ENCODE measurements at places on chromosomes 5 and 9.
A peak's percentile ranks its signal among the peaks of the same experiment; 100 is the strongest.

DNA sequence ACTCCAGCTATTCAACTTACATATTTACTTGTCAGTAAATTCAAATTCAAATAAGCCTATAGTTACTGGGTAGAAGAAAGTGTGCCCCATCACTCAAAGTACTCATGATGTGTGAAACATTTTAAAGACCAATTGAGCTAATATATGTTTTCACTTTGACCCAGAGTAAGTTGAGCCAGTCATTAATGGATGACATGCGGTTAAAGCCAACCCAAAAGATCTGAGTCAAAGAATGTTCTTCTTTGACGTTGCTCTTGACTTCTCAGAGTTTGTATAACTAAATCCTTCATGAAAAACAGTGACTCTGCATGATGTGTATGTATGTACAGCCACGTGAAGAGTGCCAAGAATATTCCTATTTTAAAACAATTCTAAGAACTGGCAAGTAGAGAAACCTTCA lies 237.4 kb downstream of the NR2F1-AS1 start:
- no peak for DNase-seq

DNA sequence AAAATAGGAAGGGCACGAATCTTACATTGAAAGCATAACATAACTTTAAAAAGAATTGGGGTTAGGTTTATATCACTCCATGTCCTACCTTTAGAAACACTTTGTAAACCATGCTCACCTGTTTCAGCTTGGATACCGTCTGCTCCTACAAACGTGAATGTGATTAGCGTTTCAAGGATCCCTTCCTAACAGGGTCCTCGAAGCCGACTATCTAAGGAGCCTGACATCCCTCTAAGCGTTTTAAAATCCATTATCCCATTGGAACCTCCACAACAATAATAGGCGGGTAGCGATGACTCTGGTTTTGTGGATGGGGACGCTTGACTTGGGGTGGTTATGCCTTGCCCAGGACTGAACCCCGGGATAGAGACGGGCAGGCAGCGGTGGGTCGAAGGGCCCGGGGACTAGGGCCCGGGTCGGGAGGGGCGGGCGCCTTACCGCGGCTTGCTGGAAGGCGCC lies 937 bp downstream of the SVEP1 start:
- no peak for DNase-seq

GRCh38 chr5:1824903-1825841 lies 24.0 kb downstream of the NDUFS6 start:
- no peak for DNase-seq

GRCh38 chr9:94528886-94529285 lies 26.0 kb upstream of the PCAT7 start:
- no peak for DNase-seq

DNA sequence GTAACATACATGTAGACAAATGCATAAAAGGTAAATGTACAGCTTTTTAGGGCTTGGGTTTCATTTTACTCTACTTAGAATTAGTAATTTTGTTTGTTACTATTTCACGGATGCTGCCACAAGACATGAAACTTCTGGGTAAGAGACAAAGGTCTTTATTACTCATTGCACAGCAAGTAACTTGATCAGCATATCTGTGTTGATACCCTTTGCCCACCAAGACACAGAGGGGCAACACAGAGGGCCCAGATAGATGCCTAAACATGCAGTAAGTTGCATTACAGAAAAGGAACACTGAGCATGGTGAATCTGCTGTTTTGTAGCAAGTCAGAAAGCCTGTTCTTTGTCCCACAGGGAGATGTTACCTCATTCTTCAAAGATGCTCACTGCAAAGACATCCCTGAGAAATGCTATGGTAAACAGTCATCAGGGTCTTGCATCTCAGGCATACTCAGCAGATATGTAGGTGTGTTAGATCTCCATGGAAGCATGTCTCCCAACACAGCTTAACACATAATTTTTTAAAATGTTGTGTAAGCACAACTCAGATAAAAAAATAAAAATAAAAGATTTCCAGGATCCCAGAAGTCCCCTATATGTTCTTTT lies 10.3 kb downstream of the ITGA2 start:
- no peak for DNase-seq

GRCh38 chr5:150989695-150990094 lies 30.7 kb upstream of the GPX3 start:
- peak; percentile 14 for DNase-seq

- no peak for DNase-seq
Measured at GRCh38 chr9:126857261-126857960, 3.0 kb upstream of the ZBTB34 start.

DNA sequence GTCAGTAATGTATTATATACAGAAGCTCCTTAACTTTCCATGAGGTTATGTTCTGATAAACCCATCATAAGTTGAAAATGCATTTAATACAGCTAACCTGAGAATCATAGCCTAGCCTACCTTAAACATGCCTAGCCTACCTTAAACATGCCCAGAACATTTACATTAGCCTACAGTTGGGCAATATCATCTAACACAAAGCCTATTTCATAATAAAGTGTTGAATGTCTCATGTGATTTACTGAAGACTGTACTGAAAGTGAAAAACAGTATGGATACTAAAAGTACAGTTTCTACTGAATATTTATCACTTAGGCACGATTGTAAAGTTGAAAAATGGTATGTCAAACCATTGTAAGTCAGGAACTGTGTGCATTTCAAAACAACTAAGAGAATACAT lies 1.6 kb downstream of the GM2A start:
- no peak for DNase-seq

GRCh38 chr9:129262261-129262660 lies 84.2 kb upstream of the IER5L start:
- DNase-seq = no peak

GRCh38 chr9:123421186-123421585 lies 65.2 kb downstream of the CRB2 start:
- DNase-seq = no peak

DNA sequence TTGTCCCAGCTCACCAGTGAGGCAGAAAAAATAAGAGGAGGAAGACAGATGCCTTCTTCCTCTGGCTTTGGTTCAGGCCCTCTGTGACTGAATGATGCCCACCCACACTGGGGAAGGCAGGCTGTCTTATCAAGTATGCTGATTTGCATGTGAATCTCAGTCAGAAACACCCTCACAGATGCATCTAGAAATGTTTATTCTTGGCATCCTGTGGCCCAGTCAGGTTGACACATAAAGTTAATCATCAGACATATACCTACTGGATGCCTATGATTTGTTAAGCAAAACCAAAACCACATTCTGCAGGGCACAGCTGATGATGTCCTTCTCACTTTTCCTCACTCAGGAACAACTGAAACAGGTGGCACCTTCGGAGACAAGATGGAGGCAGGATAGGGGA lies 243.4 kb upstream of the KCNN2 start:
- DNase-seq = no peak

- no peak for DNase-seq
Measured at GRCh38 chr9:304519-305185, 90.0 kb downstream of the DOCK8 start.

All from stimulated activated naive CD8-positive, alpha-beta T cell treated with anti-CD3 and anti-CD28 coated beads, Interleukin-15, Interleukin-2, amounts not matched to agents 100 U/mL and 50 U/mL, for 24 hours (primary cell).